Activated T-helper 1 cell treated with anti-CD3 and anti-CD28 coated beads, Interleukin-12 subunit alpha, Interleukin-12 subunit beta, Interleukin-2, Interleukin-4 antibody, amounts not matched to agents 30 ng/mL and 10 ng/mL and 1 ng/mL, durations not matched to agents 14 hours and 24 hours and 36 hours (primary cell): ENCODE measurements at places on chromosomes 16 and 17.

DNA sequence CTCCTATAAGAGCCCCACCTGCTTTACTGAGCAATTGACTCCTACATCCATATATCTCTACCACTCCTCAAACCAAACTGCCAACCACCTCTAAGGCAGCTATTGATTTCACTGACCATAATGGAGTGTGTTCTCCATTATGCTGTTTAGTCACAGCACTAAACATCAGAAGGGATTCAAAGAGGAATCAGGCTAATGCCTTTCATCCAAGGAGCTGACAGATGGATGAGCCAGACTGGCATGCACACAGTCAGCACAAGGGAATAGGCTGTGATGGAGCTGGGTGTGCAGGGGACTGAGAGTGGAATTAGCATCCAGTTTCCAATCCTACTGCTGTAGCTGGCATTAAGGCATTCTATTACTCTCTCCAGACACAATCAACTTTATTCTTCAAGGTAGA is 88.7 kb upstream of the CCL2 start:
- no peak overlapping the region for H3K4me3 ChIP-seq
- no peak overlapping the region for H3K27ac ChIP-seq
- H3K36me3 ChIP-seq = no peaks in the 10 kb centered on the region
- H3K4me1 ChIP-seq = no peaks in the 10 kb centered on the region

GRCh38 chr17:49829026-49829425 is 18.8 kb downstream of the TAC4 start:
- H3K4me3 ChIP-seq = no peak overlapping the region
- H3K27me3 ChIP-seq = no peaks in the 10 kb centered on the region
- H3K27ac ChIP-seq = no peak overlapping the region
- no peaks in the 10 kb centered on the region for H3K4me1 ChIP-seq
- H3K36me3 ChIP-seq = peaks cover 42% of the 10 kb centered on the region

GRCh38 chr17:59626756-59627155 is 7.1 kb downstream of the CLTC start:
- no peak overlapping the region for H3K4me3 ChIP-seq
- no peaks in the 10 kb centered on the region for H3K27me3 ChIP-seq

DNA sequence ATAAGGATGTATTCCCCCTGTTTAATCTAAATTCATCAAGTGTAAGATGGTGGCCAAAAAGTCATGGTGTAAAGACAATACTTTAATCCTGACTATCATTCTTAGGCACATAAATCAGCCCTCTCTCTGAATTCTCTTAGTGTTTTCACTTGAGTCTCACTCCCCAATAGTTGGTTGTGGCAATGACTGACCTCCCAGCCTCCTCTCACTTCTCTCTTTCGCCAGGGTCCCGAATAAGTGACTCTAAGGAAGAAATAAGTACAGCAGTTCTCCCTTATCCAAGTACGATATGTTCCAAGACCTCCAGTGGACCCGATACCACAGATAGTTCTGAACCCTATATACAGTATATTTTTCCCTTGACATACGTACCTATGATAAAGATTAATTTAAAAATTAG is 335.3 kb downstream of the MAF start:
- peaks cover 75% of the 10 kb centered on the region for H3K4me1 ChIP-seq
- H3K4me3 ChIP-seq = peak overlapping the region; percentile 15
- no peak overlapping the region for H3K27ac ChIP-seq

DNA sequence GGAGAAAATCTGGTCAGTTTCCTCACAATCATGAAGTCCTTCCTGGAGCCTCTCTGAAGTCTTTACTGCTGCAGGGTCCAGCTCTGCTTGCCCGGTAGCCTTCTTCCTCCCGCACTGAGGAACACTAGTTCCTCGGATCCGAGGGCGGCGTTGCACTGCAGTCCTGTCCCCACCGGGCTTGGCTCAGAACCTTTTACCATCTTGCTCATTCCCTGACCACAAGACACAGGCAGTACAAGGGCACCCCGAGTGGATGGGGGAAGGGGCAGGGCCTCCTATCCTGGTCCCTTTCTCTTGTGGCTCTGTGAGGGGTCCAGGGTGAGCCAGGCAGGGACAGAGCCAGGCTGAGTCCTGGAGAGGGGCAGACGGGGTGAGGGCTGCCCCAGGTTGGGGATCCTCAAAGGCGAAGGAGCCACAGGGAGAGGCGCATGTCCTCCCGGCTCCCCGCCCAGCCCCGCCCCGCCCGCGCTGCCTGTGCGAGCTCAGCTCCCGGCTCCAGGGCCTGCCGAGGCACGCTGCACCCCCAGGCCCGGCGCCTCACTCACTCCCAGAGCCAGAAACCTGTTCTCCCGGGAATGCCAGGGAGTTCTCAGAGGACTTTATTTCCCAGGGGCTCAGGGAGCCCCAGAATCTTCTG is 1.5 kb downstream of the FOXN1 start:
- no peak for DNase-seq
- no peaks in the 10 kb centered on the region for H3K36me3 ChIP-seq
- H3K4me1 ChIP-seq = no peaks in the 10 kb centered on the region
- no peak overlapping the region for H3K4me3 ChIP-seq

DNA sequence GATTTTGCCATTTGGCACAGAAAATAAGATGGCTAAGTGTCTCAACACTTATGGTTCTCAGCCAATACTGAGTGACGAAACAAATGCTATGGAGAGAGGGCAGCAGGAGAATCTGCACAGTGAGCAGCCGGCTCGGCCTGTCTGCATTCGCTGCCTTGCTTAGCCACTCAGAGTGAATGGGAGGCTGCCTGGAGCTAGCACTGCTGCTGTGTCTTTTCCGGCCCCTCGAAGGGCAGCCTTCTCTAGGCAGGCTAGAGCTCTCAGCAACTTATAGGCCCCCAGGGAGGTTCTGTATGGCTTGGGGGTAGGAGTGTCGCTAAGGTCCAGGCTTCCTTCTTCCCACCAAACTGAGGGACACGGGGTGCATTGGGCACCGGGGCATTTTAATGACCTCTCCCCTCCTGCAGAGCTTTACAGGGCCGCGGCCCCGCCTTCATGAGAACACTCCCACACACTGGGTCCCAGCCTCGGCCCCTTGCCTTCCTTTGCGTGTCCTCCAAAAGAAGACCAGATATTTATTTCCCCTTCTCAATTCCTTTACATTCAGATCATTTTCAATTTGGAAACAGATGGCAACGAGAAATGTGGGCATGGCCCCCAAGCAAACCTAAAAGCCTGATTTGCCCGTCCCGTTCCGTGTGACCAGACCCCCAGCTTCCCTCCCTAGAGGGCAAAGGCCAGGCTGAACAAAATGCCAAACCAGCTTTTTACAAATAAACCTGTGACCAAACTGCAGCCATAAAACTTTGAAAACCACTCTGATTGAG is 670.9 kb downstream of the TOX3 start:
- H3K27ac ChIP-seq = no peak overlapping the region
- no peak overlapping the region for H3K4me3 ChIP-seq
- no peak for DNase-seq
- H3K4me1 ChIP-seq = no peaks in the 10 kb centered on the region

GRCh38 chr16:70437582-70438557 is 1.0 kb downstream of the ST3GAL2 start:
- H3K4me1 ChIP-seq = peaks cover 41% of the 10 kb centered on the region
- peaks cover 8% of the 10 kb centered on the region for H3K36me3 ChIP-seq
- no peak for DNase-seq
- H3K4me3 ChIP-seq = peak overlapping the region; percentile 98

- no peak for DNase-seq
- no peak overlapping the region for H3K4me3 ChIP-seq
- no peak overlapping the region for H3K27ac ChIP-seq
- no peaks in the 10 kb centered on the region for H3K4me1 ChIP-seq
- no peaks in the 10 kb centered on the region for H3K36me3 ChIP-seq
These were observed 225.0 kb upstream of the SALL1 start for GRCh38 chr16:51376080-51376479.

- H3K36me3 ChIP-seq = no peaks in the 10 kb centered on the region
- no peaks in the 10 kb centered on the region for H3K4me1 ChIP-seq
- peaks cover 2% of the 10 kb centered on the region for H3K27me3 ChIP-seq
- no peak overlapping the region for H3K4me3 ChIP-seq
These were observed 91.1 kb downstream of the ASIC2 start for GRCh38 chr17:33202021-33202420.

DNA sequence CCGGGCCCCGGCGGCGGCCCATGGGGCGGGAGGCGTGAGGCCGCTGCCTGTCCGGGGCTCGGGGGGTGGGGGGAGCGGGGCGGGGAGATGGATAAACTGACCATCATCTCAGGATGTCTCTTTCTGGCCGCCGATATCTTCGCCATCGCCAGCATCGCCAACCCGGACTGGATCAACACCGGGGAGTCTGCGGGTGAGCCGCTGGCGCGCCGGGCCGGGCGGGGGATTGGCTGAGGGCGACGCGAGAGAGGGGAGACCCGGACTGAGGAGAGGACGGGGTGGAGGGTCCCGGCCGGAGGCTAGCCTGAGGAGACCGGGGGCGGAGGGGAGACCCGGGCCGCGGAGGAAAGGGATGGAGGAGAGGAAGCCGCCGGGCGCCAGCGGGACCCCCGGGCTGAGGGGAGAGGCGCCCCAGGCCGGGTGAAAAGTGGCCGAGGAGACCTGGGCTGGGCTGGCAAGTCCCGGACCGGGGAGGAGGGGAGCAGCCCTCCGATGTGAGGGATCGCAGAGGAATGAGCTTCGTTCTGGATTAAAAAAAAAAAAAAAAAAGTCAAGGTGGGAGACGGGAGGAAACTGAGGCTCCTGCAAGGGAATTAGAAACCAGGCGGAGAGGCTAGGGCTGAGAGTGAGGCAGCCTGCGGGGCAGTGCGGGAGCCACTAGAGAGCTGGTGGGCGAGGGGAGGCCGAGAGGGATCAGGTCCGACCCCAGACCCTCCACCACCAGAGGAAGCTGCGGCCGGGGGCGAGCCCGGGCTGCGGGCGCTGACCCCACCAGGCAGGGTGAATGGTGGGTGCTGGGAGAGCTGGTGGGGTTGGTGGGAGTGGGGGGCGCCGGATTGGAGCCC is 526 bp downstream of the MOSMO start:
- H3K36me3 ChIP-seq = peaks cover 2% of the 10 kb centered on the region
- peaks cover 5% of the 10 kb centered on the region for H3K27me3 ChIP-seq
- peak overlapping the region; percentile 89 for H3K4me3 ChIP-seq
- no peak for DNase-seq
- peak overlapping the region; percentile 8 for H3K27ac ChIP-seq

DNA sequence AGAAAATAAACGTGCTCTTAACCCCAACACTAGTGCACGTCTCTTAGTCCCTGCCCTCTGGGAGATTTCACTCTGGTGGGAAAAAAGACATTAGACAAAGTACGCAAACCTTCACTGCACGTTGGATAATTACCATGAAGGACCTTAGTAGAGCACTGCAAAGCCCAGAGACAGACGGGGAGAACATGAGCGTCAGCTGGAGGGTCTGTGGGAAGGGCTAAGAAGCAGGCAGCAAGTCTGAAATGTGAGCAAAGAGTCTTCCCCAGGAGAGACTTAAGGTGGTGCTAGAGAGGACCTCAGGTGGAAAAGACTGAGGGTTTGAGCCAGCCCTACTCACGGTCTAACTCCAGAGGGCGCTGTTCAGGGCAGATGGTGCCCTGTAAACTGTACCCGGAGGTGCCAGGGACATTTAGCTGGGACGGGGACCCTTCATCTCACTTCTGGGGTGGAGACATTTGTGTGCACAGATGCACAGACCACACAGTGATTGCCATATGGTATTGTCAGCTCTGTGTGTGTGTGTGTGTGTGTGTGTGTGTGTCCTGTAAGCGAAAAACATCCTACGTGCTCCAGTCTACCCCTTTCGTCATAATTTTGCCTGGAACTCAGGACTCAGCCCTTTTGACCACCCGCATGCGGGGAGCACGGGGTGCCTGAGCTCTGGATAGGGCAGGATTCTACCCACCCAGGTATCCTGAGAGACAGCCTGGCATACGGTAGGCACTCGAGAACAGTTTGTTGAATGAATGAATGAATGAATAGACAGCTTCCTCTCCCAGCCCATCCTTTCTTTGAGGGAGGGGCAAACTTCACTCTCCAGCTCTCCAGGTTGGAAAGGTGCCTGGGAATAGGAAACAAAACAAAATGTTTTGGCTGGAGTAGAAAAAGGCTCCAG is 10.1 kb upstream of the STAC2 start:
- H3K36me3 ChIP-seq = no peaks in the 10 kb centered on the region
- peaks cover 5% of the 10 kb centered on the region for H3K27me3 ChIP-seq
- DNase-seq = peak; percentile 25
- no peak overlapping the region for H3K4me3 ChIP-seq
- H3K4me1 ChIP-seq = peaks cover 21% of the 10 kb centered on the region

DNA sequence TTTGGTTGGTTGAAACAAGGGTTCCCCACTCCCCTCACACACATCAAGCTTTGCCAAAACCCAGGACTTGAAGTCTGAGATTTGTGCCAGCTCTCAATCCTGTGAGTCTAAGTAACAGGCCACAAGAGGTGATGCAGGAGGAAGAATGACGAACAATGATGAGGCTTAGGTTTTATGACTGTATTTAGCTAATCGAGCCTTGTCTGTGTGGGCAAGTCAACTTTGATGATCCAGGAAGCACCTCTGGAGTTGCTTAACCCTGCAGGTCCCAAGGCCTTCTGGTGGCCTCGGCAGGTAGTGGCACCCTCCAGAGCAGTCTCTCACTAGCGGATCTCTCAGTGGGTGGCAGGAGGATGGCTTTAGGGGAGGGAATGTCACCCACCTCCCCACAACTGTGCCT is 28.7 kb downstream of the CDK5RAP3 start:
- no peak overlapping the region for H3K27ac ChIP-seq
- peaks cover 15% of the 10 kb centered on the region for H3K27me3 ChIP-seq
- peaks cover 6% of the 10 kb centered on the region for H3K4me1 ChIP-seq
- no peak for DNase-seq

- H3K36me3 ChIP-seq = peaks cover 2% of the 10 kb centered on the region
- no peak for DNase-seq
- H3K27ac ChIP-seq = no peak overlapping the region
- H3K4me3 ChIP-seq = no peak overlapping the region
These were observed 34.2 kb downstream of the CDH13 start for GRCh38 chr16:82660966-82661365.

- peaks cover 8% of the 10 kb centered on the region for H3K27me3 ChIP-seq
- no peaks in the 10 kb centered on the region for H3K36me3 ChIP-seq
- H3K4me3 ChIP-seq = no peak overlapping the region
- no peak overlapping the region for H3K27ac ChIP-seq
These were observed 13.4 kb downstream of the WFDC1 start for GRCh38 chr16:84308120-84308519.

DNA sequence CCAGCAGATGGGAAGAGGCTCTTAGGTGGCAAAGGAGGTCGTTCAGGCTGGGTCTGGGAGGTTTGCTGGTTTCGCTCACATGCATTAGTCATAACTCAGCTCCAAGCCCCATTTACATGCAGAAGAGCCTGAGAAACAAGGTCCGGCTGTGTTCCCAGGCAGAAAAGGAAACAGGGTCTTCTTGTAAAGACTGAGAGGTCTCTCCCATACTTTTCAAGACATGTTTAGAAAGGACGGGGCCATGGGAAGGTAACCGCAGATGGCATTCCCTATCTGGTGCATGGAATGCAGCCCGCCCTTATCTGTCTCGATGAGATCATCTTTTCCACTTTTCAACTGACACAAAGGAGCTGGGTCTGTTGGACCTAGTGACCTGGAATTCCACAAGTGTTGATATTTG is 389.0 kb upstream of the CDH11 start:
- no peaks in the 10 kb centered on the region for H3K27me3 ChIP-seq
- H3K36me3 ChIP-seq = no peaks in the 10 kb centered on the region
- DNase-seq = no peak
- no peak overlapping the region for H3K27ac ChIP-seq
